RPMI7951 (cell line): ENCODE measurements at places on chromosomes 7 and 10.
A peak's percentile ranks its signal among the peaks of the same experiment; 100 is the strongest.

DNA sequence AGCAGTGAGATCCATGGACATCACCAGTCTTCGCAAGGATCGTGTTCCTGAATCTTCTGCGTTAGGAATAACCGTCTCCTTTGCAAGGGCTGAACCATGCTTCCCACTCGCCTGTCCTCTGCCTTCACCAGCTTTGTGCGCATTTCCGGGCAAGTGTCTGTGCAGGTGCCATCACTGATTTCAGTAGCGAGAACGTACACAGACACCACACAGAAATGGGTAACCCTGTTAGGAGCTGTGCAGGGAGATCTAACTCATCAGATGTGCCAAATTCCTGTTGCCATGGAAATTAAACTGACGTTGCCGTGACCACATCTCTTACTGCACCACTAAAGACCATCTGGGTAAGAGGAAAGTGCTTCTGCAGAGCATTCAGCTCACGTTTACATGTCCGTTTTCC, 146.3 kb downstream of the DIP2C start:
- no peak for DNase-seq

GRCh38 chr7:126972571-126972970, 280.2 kb downstream of the GRM8 start:
- no peak for DNase-seq

DNA sequence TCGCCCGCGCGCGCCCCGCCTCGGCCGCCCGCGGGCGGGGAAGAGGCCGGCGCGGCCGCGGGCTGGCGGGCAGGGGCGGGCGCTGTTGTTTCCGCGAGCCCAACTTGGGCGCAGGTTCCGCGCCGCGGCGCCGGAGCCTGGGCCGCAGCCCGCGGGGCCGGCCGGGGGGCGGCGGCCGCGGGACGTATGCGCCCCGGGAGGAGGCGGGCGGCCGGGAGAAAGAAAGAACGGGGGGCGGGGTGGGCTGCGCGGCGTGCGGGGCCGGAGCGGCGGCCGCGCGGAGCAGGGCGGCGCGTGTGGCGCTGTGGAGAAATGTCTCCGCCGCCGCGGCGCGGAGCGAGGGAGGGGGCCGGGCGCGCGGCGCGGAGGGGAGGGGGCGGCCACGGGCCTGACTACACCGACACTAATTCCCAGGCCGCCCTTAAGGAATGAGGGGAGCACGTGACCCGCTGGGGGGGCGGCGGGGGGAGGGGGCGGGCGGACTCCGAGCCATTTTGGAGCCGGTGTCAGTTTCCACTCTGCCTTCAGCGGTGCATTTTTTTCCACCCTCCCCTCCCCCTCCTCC, at the start of gene BMI1:
TSS of gene BMI1 (plus strand) at position 509 of the 565 bp plus-strand sequence. CDS start 5,351 bp downstream, outside the sequence.
- peak; percentile 81 for DNase-seq

- peak; percentile 29 for DNase-seq
Measured at GRCh38 chr10:14040787-14041631, 289.7 kb downstream of the FRMD4A start.

DNA sequence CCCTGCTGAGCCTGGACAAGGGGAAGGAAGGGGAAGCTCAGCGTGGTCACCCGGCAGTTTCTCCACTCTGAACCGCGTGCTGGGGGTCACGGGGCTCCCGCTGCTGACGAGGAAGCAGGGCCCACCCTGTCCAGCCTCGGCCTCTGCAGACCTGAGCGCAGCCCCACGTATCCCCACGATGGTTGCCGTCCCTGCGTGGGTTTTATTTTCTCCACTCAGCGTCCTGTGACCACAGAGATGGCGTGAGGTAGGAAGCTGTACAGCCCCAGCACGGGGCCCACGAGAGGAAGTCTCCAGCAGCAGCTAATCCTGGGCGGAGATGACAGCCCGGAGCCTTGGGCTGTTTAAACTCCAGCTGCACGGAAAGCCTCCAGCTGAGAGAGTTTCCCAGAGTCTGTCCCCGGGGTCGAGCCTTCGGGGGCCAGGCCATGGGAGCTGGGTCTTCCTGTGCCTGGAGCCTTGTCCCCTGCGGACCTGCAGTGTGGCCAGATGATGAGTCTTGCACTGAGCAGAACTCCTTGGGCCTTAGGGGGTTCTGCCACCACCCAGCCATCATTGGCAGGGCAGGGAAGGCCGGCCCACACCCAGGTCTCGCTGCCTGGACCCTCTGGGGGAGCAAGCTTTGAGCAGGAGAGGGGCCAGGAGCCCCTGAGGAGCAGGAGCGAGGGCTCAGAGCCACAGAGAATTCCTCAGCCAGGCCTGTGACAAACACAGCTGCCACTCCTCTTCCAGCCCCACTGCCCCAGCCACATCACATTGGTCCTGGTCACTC, 72.8 kb upstream of the FAM20C start:
- peak; percentile 68 for DNase-seq

DNA sequence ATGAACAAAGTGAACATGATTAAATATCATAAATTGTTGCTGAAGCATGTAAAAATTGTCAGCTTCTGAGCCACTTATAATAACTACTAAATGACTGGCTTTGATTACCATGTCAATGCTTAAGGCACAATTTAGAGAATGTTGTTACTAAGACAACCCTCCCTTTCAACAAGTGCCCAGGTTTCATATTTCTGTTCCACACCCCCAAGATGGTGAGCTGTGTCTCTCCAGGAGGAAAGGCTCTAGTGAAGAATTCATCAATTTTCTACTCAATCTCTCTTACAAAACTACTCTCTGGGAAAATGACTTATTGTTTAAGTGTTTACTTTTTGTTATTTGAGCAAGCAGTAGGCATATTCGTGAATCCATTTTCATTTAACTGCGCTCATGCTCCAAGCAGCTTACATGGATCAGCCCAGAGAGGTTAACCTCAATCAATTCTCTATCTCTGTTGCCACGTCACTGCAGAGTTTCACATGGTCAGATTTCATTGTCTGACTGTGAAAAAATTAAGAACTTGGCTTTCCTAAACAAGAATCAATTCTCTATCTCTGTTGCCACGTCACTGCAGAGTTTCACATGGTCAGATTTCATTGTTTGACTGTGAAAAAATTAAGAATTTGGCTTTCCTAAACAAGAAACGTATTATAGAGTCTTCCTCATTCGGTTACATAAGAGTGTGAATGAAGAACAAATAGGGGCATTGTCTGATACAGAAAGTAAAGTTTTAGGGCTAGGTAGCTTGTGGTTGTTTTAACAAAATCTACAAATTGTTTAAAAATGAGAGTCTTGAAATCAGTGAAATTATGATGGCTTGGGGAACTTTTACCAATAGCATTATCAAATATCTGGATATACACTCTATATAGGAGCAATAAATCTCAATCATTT, 49.7 kb downstream of the CCDC71L start:
- DNase-seq = peak; percentile 62

DNA sequence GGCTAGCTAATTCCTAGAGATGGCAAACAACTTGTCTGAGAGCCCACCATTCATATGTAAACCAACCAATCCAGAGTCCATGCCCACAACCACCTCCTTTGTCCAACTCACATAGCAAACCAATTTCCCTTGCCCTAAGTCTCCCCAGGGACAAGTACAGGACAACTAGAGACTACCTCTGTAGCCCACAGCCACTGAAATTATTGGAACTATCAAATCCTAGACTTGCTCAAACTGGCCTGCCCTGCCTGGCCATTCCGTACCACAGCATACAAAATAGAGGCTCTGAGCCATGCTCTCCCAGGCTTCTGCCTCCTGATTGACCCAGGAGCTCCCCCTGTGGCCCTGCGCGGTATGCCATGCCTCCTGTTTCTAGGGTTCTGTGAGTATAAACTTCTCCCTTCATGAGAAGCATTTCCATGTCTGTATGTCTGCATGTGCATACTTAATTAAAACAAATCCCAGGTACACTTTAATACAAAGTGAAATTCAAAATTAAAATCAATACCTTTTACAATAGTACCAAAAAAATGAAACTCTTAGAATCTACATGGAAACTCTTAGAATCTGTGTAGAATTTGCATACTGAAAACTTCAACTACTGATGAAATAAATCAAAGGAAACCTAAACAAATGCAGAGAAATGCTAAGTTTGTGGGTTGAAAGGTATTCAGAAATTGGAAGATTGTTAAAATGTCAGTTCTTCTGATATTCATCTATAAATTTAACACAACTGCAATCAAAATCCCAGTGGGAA, 4.0 kb upstream of the HECW1 start:
- peak; percentile 62 for DNase-seq

DNA sequence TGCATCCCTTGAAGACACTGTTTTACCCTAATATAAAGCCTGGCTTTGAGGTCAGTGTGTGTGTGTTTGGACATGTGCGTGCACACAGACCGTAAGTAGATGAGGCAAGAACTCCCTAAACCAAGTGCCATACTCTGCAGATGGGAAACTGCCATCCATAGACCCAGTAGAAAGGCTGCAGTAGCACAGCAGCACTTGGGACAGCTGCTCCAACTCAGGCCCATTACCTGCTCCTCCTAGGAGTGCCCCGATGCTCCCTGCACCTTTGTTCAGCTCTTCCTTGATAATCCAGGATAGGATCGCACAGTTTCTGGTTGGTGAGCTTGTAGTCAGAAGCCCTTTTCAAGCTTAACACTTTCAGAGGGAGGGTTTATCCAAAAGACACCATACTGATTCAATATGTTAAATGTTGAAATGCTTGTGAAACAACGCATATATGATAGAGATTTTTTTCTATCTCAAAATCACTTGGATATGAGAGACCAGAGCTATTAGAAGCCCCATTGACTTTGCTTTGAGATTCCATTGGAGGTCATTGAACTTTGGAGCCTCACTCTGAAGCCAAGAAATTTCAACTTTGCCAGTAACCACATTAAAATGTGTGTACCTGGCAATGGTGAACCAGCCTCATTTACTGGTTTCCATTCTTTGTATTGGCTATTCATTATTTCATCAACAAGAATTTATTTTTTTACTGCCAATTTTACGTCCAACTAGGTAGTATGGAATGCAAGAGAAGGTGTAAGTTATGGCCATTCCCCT, 757.0 kb upstream of the GALNT17 start:
- DNase-seq = no peak

DNA sequence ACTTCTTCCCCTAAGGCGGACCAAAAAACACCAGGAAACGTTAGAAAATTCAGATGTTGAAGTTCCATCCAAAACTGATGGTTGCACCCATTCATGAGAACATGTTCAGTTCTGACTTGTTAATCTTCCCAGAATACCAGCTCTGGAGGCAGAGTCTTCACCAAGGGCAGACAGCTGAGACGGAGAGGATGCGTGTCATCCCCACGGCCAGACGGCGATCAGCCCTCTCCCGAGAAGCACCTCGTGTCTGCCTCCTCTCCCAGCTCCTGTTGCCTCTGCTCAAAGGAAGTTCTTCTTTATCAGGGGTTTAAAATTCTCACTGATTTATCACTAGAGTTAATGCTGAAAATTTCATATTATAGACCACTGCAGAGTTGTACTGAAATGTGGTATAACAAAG, 269.7 kb downstream of the ZMYND11 start:
- no peak for DNase-seq

DNA sequence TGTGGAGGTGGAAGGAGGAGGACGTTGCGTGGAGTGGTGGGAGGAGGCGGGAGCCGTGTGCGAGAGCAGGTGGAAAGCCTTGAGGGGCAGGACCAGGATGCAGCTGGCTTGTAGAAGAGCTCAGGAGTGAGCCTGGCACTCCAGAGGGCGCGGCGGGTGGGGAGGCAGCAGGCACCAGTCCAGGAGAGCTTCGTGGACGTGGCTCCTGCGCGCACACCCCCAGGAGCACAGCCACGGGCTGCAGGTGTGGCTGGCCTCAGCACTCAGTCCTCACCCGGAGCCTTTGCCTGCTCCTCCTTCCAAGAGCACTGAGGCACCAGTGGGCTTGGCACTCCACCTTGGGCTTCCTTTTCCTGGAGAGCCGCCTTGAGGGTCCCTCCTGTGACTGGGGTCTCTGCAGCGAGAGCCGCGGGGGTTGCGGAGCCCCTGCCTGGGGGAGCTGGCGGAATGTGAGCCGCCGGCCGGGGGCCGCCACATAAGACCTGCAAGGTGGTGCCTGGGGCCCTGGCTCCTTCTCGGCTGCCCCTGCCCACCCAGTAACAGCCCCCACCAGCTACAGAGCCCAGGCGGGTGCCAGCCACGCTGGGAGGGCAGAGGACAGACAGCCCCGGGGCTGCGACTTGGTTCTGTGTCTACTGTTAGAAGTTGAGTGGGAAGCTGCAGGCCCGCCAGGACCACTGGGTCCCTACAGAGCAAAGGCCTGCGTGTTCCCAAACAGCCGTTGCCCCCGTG, 11.1 kb downstream of the MAFK start:
- DNase-seq = no peak

GRCh38 chr10:6786579-6787031, 206.5 kb upstream of the PRKCQ start:
- DNase-seq = peak; percentile 36

GRCh38 chr10:102268375-102268888, 23.1 kb downstream of the GBF1 start:
- DNase-seq = no peak

DNA sequence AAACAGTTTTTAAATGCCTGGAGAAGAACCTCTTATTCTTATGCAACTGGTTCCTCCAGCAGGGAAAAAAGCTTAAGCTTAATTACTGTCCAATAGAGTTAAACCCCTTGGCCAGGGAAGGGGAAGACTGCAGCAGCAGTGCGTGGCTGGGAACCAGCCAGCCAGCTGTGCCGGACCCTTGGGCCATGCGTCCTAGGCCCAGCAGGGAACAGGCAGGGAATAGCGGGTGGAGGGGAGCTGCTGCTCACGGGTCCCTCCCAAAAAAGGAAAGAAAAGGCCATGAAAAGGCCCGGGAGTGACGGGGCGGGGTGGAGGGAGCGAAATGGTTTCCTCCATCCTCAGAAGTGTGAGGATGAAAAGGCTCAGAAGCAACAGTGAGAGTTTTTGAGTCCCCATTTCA, 35.2 kb upstream of the HECW1 start:
- DNase-seq = no peak

GRCh38 chr7:2498708-2499107, 20.9 kb upstream of the LFNG start:
- no peak for DNase-seq

- DNase-seq = no peak
Measured at GRCh38 chr7:110531186-110531585, 559.7 kb upstream of the LRRN3 start.

GRCh38 chr7:123327661-123328060, 127.9 kb upstream of the SLC13A1 start:
- no peak for DNase-seq

DNA sequence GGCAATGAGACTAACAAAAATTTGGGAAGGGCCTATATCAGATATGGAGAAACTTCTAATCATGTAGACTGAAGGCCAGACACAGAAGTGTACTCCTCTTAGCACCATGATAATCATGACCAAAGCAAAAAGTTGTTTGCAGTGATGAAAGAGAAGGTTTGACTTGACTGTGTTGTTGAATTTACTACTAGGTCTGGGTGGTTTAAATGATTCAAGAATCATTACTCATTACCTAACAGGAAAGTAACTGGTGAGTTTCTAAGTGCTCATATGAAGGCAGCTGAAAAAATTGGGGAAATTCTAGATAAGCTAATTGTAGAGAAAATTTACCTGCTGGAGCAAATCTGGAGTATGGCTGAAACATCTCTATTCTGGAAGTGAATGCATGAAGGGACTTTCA, 451.5 kb upstream of the SORCS1 start:
- DNase-seq = peak; percentile 2

GRCh38 chr10:34109952-34110702, 705.0 kb downstream of the PARD3 start:
- peak; percentile 69 for DNase-seq

GRCh38 chr10:128152741-128153580, 26.7 kb upstream of the MKI67 start:
- DNase-seq = no peak

- DNase-seq = no peak
Measured at GRCh38 chr7:35261476-35262285, 7.8 kb upstream of the TBX20 start.

- peak; percentile 19 for DNase-seq
Measured at GRCh38 chr10:132443605-132443982, 46.6 kb downstream of the PWWP2B start.
